ENCODE measurements at places on chromosomes 11 and 22.

DNA sequence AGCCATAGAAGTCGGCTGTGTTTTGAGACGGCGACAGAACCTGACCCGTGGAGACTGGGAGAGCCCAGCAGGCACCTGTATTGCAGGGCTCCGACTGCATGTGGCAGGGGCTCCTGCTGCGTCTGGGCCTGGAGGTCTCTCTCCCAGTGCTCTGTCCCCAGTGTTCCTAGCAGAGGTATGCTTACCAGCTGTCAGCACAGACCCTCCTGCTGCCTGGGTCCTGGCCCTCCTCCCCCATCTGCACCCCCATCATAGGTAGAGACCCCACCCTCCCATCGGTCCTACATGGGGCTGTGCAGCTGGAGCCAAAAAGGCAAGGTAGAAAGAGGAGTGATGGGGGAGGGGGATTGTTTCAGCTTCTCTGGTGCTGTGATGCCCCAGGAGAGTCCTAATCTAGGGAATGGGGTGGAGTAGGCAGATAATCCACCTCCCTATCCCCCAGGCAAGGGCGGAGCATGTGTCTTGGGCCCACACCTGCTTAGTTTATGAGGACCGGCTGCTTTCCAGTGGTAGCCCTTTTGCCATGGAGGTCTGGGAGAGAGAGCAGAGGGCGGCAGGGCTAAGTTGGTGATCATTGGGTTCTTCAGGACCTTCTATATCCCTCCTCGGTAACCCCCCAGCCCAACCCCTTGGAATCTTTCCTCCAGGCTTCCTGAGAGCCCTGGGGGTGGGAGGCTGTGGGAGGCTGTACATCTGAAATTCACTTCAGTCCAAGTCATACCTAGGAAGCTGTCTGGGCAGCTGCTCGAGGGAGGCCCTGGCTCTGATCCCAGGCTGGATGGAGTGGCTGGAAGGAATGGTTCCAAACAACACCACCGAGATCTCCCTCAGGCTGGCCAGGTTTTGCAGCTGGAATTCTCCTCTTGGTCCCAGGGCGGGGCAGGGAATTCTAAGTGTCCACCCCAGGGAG is 5.3 kb downstream of the SLC7A4 start:
- H3K4me3 ChIP-seq: no peak overlapping the region
- no peak overlapping the region for H3K27ac ChIP-seq
- no peaks in the 10 kb centered on the region for H3K4me1 ChIP-seq

GRCh38 chr22:49236541-49237075 is 591.1 kb downstream of the BRD1 start:
- no peaks in the 10 kb centered on the region for H3K4me1 ChIP-seq
- no peak overlapping the region for H3K27ac ChIP-seq
- H3K27me3 ChIP-seq: peaks cover 67% of the 10 kb centered on the region
- no peak overlapping the region for H3K4me3 ChIP-seq
- H3K36me3 ChIP-seq: no peaks in the 10 kb centered on the region

- no peak overlapping the region for H3K27ac ChIP-seq
- DNase-seq: no peak
- no peaks in the 10 kb centered on the region for H3K27me3 ChIP-seq
- H3K4me1 ChIP-seq: no peaks in the 10 kb centered on the region
- no peaks in the 10 kb centered on the region for H3K36me3 ChIP-seq
- no peak overlapping the region for H3K4me3 ChIP-seq
These were observed 1040.0 kb downstream of the TBC1D22A start for GRCh38 chr22:47802421-47802820.

- no peak overlapping the region for H3K4me3 ChIP-seq
- no peak overlapping the region for H3K27ac ChIP-seq
- no peaks in the 10 kb centered on the region for H3K4me1 ChIP-seq
- no peaks in the 10 kb centered on the region for H3K36me3 ChIP-seq
- H3K27me3 ChIP-seq: no peaks in the 10 kb centered on the region
- DNase-seq: no peak
These were observed 51.8 kb downstream of the ARFGAP3 start for GRCh38 chr22:42805016-42805997.

- no peak for DNase-seq
- no peak overlapping the region for H3K27ac ChIP-seq
- no peaks in the 10 kb centered on the region for H3K27me3 ChIP-seq
- no peaks in the 10 kb centered on the region for H3K4me1 ChIP-seq
These were observed 470.5 kb upstream of the CADM1 start for GRCh38 chr11:115974703-115975102.

GRCh38 chr11:68263444-68264035 is 8.2 kb downstream of the C11orf24 start:
- peaks cover 29% of the 10 kb centered on the region for H3K4me1 ChIP-seq
- H3K36me3 ChIP-seq: no peaks in the 10 kb centered on the region
- H3K27ac ChIP-seq: no peak overlapping the region
- no peaks in the 10 kb centered on the region for H3K27me3 ChIP-seq
- DNase-seq: no peak

GRCh38 chr11:83702796-83703195 is 416.6 kb upstream of the CCDC90B start:
- H3K27ac ChIP-seq: no peak overlapping the region
- no peak overlapping the region for H3K4me3 ChIP-seq
- no peak for DNase-seq
- no peaks in the 10 kb centered on the region for H3K36me3 ChIP-seq
- no peaks in the 10 kb centered on the region for H3K27me3 ChIP-seq

GRCh38 chr11:123700772-123701171 is 40.7 kb downstream of the ZNF202 start:
- H3K4me3 ChIP-seq: no peak overlapping the region
- no peaks in the 10 kb centered on the region for H3K27me3 ChIP-seq
- no peak for DNase-seq
- H3K36me3 ChIP-seq: no peaks in the 10 kb centered on the region
- no peak overlapping the region for H3K27ac ChIP-seq
- no peaks in the 10 kb centered on the region for H3K4me1 ChIP-seq

GRCh38 chr11:130431331-130431773 is 2.9 kb upstream of the ADAMTS8 start:
- peaks cover 12% of the 10 kb centered on the region for H3K4me1 ChIP-seq
- no peak overlapping the region for H3K4me3 ChIP-seq
- peak; percentile 70 for DNase-seq
- H3K27ac ChIP-seq: no peak overlapping the region
- no peaks in the 10 kb centered on the region for H3K36me3 ChIP-seq

- H3K27me3 ChIP-seq: no peaks in the 10 kb centered on the region
- H3K27ac ChIP-seq: no peak overlapping the region
- H3K4me1 ChIP-seq: no peaks in the 10 kb centered on the region
These were observed 103.6 kb upstream of the OR9G4 start for GRCh38 chr11:56852131-56852530.

DNA sequence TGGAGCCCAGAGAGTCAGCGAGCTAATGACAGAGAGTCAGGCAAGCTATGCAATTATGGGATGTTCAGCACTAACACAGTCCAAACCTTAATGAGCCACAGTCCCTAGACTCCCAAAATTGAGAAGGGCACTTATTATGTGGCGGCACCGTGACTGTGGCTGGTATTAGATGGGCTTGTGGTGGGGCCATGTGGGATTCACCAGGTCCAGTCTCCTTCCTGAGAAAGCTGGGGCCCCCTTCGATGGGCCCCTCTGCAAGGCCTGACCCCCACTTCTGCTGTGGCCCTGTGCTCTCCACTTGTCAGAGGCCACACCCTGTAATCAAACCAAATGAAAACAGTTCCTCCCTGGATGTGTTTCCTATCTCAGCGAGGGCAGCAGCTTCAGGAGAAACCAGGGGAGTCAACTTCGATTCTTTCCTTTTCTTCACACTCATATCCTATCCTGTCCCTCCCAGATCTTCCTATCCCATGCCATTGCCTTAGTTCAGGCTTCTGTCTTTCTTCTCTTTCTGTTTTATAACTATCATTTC is 42.9 kb downstream of the INSC start:
- H3K27me3 ChIP-seq: no peaks in the 10 kb centered on the region
- no peak overlapping the region for H3K27ac ChIP-seq

DNA sequence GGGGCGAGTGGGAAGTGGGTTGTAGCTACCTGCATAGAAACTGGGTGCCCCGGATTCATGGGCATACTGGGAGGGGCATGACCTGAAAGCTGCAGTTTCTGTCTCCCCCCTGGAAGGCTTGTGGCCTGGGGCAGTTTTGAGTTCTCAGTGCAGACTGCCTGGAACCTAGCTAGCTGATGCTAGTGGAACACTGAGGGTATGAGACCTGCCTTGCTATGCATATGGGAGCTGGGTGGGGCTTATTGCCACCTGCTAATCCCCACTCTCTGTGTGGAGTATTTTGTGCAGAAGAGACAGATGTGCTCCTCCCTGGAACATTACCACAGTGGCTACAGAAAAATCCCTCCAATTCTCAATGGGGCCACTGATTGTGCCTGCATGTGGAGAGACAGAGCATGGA is 11.7 kb upstream of the OR56B4 start:
- no peaks in the 10 kb centered on the region for H3K27me3 ChIP-seq
- H3K36me3 ChIP-seq: no peaks in the 10 kb centered on the region
- peak; percentile 70 for DNase-seq
- H3K27ac ChIP-seq: peak overlapping the region; percentile 96

DNA sequence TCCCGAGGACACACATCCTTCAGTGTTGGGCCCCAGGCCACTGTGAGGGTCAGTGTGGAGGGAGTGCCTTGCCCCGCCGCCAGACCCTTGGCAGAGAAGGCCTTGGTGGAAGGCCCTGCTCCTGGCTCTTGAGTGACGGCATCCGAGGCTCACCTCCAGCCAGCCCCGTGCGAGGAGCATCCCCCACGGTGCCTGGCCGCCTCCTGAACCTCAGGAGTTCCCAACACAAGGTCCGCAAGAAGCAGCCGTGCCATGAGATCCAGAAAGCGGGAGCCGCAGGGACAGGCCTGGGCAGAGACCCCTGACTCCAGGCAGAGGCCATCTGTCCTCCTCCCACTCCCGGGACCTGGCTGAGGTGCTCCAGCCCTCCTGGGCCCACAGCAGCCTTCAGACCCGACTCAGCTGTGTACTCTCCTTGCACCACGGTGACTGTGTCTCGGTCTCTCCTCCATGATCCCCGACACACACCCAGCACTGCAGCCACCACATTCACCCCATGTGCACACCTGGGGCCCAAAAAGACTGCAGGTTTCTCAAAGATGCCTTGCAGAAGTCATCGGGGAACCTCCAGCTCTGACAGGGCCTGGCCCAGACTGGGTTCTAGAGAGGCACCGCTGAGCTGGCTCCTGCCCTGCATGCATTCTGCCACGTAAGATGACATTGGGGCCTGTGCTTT is 870.2 kb downstream of the BRD1 start:
- H3K27me3 ChIP-seq: peaks cover 69% of the 10 kb centered on the region
- H3K4me1 ChIP-seq: no peaks in the 10 kb centered on the region
- no peak overlapping the region for H3K27ac ChIP-seq
- H3K36me3 ChIP-seq: no peaks in the 10 kb centered on the region

GRCh38 chr11:130145975-130146776 is 13.4 kb upstream of the ST14 start:
- peaks cover 22% of the 10 kb centered on the region for H3K4me1 ChIP-seq
- H3K27me3 ChIP-seq: no peaks in the 10 kb centered on the region
- peak overlapping the region; percentile 76 for H3K27ac ChIP-seq
- no peak overlapping the region for H3K4me3 ChIP-seq
- H3K36me3 ChIP-seq: no peaks in the 10 kb centered on the region

- H3K27me3 ChIP-seq: no peaks in the 10 kb centered on the region
- DNase-seq: peak; percentile 79
- peak overlapping the region; percentile 95 for H3K27ac ChIP-seq
- H3K4me1 ChIP-seq: peaks cover 23% of the 10 kb centered on the region
These were observed 10.2 kb upstream of the LDHA start for GRCh38 chr11:18384157-18384641.

- no peaks in the 10 kb centered on the region for H3K27me3 ChIP-seq
- no peaks in the 10 kb centered on the region for H3K4me1 ChIP-seq
- no peak overlapping the region for H3K4me3 ChIP-seq
- no peaks in the 10 kb centered on the region for H3K36me3 ChIP-seq
- no peak overlapping the region for H3K27ac ChIP-seq
- peak; percentile 22 for DNase-seq
These were observed 30.0 kb upstream of the CABP7 start for GRCh38 chr22:29689880-29690213.

DNA sequence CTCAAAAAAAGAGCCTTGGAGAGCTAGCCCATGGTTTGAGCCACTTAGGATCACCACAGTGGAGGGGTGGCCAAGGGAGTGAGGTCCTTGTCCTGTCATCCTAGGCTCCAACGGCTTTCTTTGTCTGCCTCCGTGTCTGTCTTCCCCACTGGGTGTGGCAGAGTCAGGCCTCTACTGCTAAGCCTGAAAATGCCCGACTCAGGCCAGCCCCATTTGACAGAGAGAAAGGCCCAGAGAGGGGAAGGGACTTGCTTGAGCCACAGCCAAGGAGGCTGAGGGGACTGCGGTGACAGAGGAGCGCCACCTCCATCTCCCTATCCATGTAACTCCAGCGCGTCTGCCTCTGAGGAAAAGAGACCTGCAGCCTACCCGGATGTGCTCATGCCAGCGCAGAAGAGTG is 27.8 kb upstream of the CD82 start:
- no peak overlapping the region for H3K27ac ChIP-seq
- H3K4me3 ChIP-seq: no peak overlapping the region
- no peak for DNase-seq
- H3K36me3 ChIP-seq: no peaks in the 10 kb centered on the region
- H3K27me3 ChIP-seq: no peaks in the 10 kb centered on the region

DNA sequence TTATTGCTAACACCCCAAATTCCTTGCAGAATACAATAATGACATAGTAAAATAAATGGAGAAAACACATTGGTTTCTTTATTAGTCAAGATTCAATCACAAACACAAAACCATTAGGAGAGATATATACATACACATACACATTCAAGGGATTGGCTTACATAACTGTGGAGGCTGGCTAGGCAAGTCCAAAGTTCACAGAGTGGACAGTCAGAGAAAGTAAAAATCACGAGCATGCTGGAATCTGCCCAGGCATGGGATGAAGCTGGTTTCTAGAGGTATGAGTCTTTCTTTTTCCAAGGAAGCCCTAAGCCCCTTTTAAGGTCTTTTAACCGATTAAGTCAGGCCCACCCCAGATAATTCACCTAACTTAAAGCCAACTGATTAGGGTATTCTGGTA is 13.6 kb upstream of the OR56B1 start:
- no peaks in the 10 kb centered on the region for H3K27me3 ChIP-seq
- DNase-seq: no peak
- no peaks in the 10 kb centered on the region for H3K4me1 ChIP-seq
- no peaks in the 10 kb centered on the region for H3K36me3 ChIP-seq
- no peak overlapping the region for H3K4me3 ChIP-seq
- no peak overlapping the region for H3K27ac ChIP-seq

- H3K27me3 ChIP-seq: no peaks in the 10 kb centered on the region
- H3K4me3 ChIP-seq: no peak overlapping the region
- H3K4me1 ChIP-seq: no peaks in the 10 kb centered on the region
- no peaks in the 10 kb centered on the region for H3K36me3 ChIP-seq
- no peak for DNase-seq
- no peak overlapping the region for H3K27ac ChIP-seq
These were observed 22.8 kb downstream of the SLC5A4 start for GRCh38 chr22:32232191-32232830.

DNA sequence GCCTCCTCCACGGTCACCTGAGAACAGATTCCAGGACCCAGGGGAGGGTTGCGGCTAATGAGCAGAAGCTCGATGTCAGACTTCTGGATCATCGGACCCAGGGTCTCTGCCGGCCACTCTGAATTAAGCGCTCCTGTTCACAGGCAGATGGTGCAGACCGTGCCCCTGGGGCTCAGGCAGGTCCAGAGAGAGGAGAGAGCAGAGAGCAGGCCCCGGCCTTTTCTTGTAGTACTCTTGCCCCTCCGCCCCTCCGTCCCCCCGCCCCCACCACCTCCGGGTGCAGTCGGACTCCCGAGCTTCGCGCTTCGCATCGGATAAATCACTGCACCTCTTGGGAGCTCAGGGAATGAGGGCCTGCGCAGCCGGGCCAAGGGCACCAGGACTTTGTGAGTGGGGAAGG is 50.3 kb downstream of the RPS6KA4 start:
- no peak overlapping the region for H3K4me3 ChIP-seq
- peaks cover 73% of the 10 kb centered on the region for H3K27me3 ChIP-seq
- no peak for DNase-seq
- no peaks in the 10 kb centered on the region for H3K36me3 ChIP-seq
- no peak overlapping the region for H3K27ac ChIP-seq
- no peaks in the 10 kb centered on the region for H3K4me1 ChIP-seq

All from MM.1S (cell line).